ENCODE measurements at places on chromosomes 5 and 9.

GRCh38 chr9:129895376-129896268, 60.4 kb downstream of the USP20 start:
- no peak for DNase-seq

GRCh38 chr5:147375151-147375550, 134.7 kb downstream of the DPYSL3 start:
- DNase-seq: no peak

- DNase-seq: no peak
Measured at GRCh38 chr5:115578657-115579056, 23.6 kb downstream of the TICAM2 start.

DNA sequence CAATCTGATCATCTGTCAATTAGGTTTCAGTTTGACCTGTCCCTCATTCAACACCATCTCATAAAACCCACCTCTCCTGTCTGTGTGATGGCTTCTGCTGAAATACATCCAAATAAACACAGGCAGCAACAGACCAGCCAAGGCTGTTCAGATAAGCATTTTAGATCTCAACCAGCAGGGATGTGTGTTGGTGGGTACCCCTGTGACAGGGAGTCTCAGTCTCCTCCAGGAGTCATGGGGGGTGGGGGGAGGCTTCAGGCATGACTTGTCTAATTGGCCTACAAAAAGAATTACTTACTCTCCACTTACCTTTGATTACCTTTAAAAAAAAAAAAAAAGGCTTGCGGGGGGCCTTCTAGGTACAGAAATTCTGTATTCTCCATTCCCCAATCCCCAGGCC, 65.9 kb downstream of the ROR2 start:
- DNase-seq: no peak

GRCh38 chr9:130010151-130010988, 32.6 kb downstream of the FNBP1 start:
- DNase-seq: no peak

GRCh38 chr5:7629561-7629960, 221.4 kb downstream of the CFAP90 start:
- no peak for DNase-seq

- DNase-seq: no peak
Measured at GRCh38 chr5:148732692-148733091, 78.4 kb upstream of the HTR4 start.
